ENCODE measurements at places on chromosomes 16 and 17. TPM values are rescaled to one million over a fixed set of nuclear protein-coding genes. Genes with fewer than 3 reads are reported as not detected.

The RAB26 gene
- 1.5 TPM for total RNA-seq

The NPTX1 gene
- total RNA-seq: 0.49 TPM

DNA sequence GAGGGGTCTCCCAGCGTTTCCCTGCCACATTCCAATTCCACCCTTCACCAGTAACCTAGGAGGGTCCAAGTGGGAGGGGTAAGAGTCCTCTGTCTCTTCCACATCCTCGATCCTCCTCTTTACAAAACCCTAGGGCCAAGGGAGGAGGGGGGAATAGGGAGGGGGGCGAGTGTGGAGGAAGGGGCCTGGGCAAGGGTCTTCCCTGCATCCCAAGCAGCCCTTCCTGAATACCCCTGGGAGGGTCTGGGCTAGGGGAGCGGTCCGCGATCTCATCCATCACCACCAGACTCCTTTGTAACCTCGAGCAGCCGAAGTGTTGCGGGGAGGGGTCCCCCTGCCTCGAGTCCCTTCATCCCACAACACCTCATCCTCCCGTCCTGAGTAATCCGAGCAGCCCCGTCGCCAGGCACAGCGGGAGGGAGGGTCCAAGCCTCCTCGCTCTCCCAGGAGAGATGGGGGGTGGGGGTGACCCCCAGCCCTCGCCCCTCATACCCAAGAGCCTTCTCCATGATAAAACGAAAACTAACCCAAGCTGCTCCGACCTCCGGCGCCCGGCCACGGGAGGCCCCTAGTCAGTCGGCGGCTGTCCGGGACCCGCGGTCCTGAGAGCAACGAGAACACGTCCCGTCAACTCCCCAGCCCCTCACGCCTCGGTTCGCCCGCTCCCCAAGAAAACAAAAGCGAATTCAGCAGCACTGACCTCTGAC, 502 bp downstream of the SMPD3 start:
- peaks cover 24% of the 10 kb centered on the region for H3K4me1 ChIP-seq
- H3K36me3 ChIP-seq: no peaks in the 10 kb centered on the region
- peak overlapping the region; percentile 44 for H3K4me3 ChIP-seq
- no peak for DNase-seq
- H3K27me3 ChIP-seq: no peaks in the 10 kb centered on the region
- H3K27ac ChIP-seq: no peak overlapping the region

- no peak overlapping the region for H3K27ac ChIP-seq
- H3K27me3 ChIP-seq: no peaks in the 10 kb centered on the region
- DNase-seq: no peak
- H3K4me3 ChIP-seq: no peak overlapping the region
These were observed 255.5 kb downstream of the CDH13 start for GRCh38 chr16:82882226-82882625.

DNA sequence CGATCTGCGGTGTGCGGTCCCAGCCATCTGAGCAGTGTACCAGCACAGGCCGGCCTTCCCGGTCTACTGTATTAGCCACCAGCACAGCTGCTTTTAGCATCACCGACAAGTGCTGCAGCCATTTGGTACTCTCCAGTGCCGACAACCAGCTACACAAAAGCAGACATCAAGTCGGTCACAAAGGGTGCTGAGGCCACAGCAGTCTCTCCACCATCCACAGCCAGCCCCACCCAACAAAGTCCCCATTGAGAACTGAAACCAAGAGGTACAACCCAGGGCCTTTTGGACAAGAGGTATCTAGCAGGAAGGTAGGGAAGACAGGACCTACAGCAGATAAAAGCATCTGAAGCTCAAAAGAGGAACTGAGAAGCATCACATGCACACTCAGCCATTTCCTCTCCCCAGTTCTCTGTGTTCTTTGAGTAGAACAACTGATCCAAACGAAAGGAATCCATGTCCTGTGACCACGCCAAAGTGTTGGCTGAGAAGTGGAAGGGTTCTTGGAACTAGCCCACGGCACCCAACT, 9.5 kb downstream of the MTMR4 start:
- H3K36me3 ChIP-seq: peaks cover 92% of the 10 kb centered on the region
- H3K27me3 ChIP-seq: no peaks in the 10 kb centered on the region
- no peak overlapping the region for H3K4me3 ChIP-seq
- no peak for DNase-seq
- H3K27ac ChIP-seq: no peak overlapping the region
- no peaks in the 10 kb centered on the region for H3K4me1 ChIP-seq

- H3K36me3 ChIP-seq: no peaks in the 10 kb centered on the region
- no peaks in the 10 kb centered on the region for H3K27me3 ChIP-seq
- no peak overlapping the region for H3K4me3 ChIP-seq
- H3K27ac ChIP-seq: no peak overlapping the region
- H3K4me1 ChIP-seq: no peaks in the 10 kb centered on the region
These were observed 96.7 kb upstream of the HSBP1 start for GRCh38 chr16:83711069-83711468.

DNA sequence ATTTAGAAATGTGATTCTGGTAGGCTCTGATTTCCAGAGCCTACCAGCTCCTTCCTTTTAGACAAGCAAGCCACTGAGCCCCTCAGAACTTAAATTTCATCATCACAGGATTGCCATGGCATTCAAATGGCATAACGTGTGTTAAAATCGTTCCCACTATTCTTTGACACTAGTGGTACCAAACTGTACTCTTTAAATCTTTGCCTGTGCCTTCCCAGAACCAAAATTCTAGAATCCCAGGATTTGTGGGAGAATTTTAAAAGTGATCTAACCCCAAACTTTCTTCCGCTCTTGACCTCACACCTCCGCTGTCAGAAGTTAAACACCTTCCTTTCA, 287 bp upstream of the INTS2 start:
- no peaks in the 10 kb centered on the region for H3K27me3 ChIP-seq
- H3K4me1 ChIP-seq: peaks cover 17% of the 10 kb centered on the region
- peak overlapping the region; percentile 80 for H3K27ac ChIP-seq
- DNase-seq: no peak

GRCh38 chr17:8060274-8060673, 21.4 kb downstream of the ALOX15B start:
- peaks cover 2% of the 10 kb centered on the region for H3K27me3 ChIP-seq
- H3K4me1 ChIP-seq: peaks cover 29% of the 10 kb centered on the region
- H3K27ac ChIP-seq: no peak overlapping the region
- DNase-seq: no peak
- H3K36me3 ChIP-seq: no peaks in the 10 kb centered on the region
- H3K4me3 ChIP-seq: no peak overlapping the region

GRCh38 chr17:29179232-29180033, 765 bp downstream of the MYO18A start:
- DNase-seq: no peak
- H3K36me3 ChIP-seq: no peaks in the 10 kb centered on the region
- H3K4me1 ChIP-seq: peaks cover 52% of the 10 kb centered on the region
- H3K4me3 ChIP-seq: peak overlapping the region; percentile 75
- peak overlapping the region; percentile 93 for H3K27ac ChIP-seq

DNA sequence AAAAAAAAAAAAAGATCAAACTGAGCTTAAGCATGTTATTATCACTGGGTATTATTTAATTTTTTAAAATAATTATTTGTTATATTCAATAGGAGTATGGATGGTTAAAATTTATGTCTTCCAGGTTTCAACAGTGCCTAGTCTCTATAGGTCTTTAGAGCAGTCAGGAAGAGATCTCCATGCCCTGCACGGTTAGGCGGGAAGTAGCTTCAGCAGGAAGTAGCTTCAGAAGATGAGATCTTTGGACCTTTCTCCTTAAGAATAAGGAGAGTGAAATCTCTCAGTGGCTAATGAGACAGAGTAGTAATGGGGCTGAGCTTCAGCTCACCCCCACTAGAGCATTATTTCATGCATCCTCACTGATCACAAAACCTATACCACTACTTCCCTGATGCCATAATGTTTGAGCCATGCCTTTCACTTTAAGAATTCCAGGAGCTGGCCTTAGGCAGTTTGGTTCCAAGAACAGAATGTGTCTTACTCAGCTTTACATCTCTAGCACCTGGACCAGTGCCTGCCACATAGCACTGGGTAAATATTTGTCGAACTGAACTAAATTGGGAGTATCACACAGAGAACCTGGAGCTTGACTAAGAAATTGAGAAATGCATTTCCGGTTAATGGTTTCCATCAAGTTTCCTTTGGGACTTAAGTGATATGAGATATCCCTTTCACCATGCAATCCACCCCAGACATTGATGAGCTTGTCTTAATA, 43.5 kb downstream of the SCPEP1 start:
- no peak overlapping the region for H3K27ac ChIP-seq
- H3K4me3 ChIP-seq: no peak overlapping the region
- H3K36me3 ChIP-seq: no peaks in the 10 kb centered on the region
- DNase-seq: no peak

DNA sequence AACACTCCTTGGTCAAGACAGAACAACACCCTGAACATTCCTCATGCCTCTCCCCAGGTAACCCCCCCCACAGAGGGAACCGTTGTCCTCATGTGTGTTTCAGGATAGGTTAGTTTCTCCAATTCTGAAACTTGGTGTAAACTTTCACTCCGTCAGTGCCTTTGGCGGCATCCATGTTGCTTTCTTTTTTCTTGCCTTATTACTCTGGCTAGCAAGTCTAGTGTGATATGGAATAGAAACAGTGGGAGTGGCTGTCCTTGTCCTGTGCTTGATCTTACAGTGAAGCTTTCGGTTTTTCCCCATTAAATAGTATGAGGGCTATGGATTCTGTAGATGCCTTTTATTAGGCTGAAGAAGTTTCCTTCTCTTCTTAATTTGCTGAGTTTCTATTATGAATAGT, 35.7 kb upstream of the GNG13 start:
- no peaks in the 10 kb centered on the region for H3K4me1 ChIP-seq
- H3K27ac ChIP-seq: no peak overlapping the region
- H3K4me3 ChIP-seq: no peak overlapping the region
- no peak for DNase-seq
- no peaks in the 10 kb centered on the region for H3K36me3 ChIP-seq

Data from vagina (tissue), 2 donors.